ENCODE measurements at places on chromosomes 4 and X.

GRCh38 chr4:46386570-46386969, 3.4 kb downstream of the GABRA2 start:
- no peak for DNase-seq

- DNase-seq: no peak
Measured at GRCh38 chr4:82076809-82077208, 297.0 kb downstream of the HNRNPD start.

GRCh38 chrX:129718676-129719075, 20.1 kb upstream of the XPNPEP2 start:
- peak; percentile 45 for DNase-seq

GRCh38 chr4:78684325-78685079, 91.6 kb upstream of the BMP2K start:
- no peak for DNase-seq

- DNase-seq: no peak
Measured at GRCh38 chrX:11579636-11580600, 85.8 kb downstream of the ARHGAP6 start.

DNA sequence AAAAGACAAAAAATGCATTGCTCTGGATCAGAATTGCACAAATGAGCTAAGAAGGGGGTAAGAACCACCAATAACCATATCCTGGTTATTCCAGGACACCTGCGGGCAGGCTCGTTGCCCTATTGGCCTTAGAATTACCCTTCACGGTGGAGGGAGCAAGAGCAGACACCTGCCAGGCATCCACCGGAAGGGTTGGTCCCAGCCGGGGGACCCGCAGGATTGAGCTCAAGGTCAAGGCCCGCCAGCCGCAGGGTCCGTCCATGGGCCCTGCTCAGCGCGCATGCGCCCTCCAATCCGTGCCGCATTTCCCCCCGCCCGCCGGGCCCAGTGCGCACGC, 575 bp downstream of the SLC25A6 start:
- DNase-seq: no peak

GRCh38 chr4:35970366-35970960, 273.9 kb downstream of the ARAP2 start:
- no peak for DNase-seq

DNA sequence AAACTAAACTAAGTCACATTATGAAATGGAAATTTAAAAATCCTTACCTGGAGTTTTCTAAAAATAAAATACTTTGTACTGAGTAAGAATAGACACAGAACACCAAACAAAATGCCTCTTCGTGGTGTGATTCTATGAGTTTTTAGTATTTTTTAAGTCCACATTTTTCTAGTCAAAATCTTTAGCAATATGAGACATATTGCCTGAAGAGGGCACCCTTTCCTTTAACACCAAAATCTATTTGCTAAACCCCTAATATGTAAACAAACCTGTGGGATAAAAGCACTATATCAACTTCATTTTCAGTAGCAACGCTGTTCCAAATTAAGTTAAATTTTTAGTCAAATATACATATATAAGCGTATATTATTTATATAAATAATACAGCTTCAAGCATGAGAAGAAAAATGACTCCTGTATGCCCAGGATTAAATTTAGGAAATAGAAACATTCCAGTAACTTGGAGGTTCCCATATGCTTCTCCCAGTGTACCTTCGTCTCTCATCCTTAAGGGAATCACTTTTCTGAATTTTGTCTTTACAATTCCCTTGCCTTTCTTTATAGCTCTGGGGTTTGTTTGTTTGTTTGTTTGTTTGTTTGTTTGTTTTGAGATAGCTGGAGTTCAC, 23.0 kb upstream of the PGM2 start:
- DNase-seq: peak; percentile 65

GRCh38 chr4:168515222-168516011, 18.6 kb downstream of the PALLD start:
- DNase-seq: no peak

DNA sequence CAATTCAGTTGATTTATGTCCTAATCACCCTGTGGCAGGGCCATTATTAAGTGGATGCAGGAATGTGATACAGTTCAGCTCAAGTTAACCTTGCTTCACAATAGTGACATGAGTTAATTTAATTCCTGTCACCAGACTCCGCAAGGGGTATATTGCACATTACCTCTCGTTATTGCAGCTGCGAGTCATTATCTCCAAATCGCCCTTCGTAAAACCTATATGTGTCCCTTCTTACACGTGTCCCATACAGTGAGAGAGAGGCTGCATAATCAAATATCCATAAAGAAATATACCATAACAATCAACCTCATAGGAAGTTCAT, 369.9 kb upstream of the ANXA10 start:
- no peak for DNase-seq

- DNase-seq: no peak
Measured at GRCh38 chrX:22758807-22759481, 240.8 kb upstream of the DDX53 start.

DNA sequence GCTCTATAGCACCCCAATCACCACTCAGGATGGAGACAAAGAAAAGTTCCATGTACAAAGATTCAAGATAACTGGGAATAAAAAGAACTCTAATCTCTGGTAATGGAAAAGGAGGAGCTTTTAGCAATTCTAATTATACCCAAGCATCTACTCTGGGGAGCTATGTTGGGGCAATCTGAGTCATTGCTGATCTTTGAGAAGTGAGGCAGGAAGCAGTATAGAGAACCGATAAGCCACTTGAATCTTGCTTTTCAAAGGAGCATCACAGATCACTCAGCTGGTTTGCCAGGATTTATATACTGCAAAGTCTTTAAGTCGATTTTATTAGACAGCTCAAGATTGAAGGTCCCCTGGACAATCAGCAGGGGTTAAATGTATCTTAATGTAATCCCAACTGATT, 220.0 kb downstream of the ENOX2 start:
- no peak for DNase-seq

DNA sequence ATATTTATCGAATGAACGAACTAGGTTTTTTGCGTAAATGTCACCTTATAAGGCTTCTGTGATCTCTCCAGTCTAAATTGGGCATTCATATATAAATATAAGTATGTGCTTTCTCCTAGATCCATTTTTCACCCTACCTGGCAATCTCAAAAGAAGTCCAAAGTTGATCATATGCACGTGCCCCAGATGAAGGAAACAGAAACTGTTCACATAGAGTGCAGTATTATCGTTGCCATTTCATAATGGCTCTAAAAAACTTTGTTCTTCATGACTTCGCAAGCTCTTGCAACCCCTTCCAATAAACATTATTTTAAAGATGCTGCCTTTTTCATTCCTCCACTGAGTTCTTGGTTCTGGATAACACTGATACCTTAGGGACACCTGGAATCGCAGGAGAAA, 708 bp downstream of the INTS12 start:
- DNase-seq: peak; percentile 15

- DNase-seq: peak; percentile 54
Measured at GRCh38 chr4:15677507-15677988, 4.1 kb upstream of the FAM200B start.

DNA sequence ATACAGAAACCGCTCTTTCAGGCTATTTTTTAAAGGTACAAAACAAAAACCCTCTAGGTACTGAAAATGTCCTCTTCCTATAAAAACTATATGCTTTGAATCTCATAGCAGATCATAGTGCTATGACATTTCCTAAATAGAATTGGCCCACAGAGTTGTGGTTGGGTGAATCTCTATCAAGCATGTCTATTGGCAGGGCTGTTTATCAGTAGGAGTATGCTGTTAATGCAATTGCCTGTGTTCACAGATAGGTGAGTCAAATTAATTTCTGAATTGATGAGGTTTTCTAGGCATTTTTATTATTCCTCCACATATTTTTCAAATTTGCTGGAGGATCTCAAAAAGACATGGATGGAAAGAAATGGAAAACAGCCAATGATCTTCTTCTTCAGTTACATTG, 73.9 kb downstream of the QRFPR start:
- DNase-seq: no peak

- DNase-seq: no peak
Measured at GRCh38 chrX:83260288-83260687, 247.8 kb upstream of the POU3F4 start.

- no peak for DNase-seq
Measured at GRCh38 chr4:114156371-114156770, 176.9 kb upstream of the ARSJ start.

DNA sequence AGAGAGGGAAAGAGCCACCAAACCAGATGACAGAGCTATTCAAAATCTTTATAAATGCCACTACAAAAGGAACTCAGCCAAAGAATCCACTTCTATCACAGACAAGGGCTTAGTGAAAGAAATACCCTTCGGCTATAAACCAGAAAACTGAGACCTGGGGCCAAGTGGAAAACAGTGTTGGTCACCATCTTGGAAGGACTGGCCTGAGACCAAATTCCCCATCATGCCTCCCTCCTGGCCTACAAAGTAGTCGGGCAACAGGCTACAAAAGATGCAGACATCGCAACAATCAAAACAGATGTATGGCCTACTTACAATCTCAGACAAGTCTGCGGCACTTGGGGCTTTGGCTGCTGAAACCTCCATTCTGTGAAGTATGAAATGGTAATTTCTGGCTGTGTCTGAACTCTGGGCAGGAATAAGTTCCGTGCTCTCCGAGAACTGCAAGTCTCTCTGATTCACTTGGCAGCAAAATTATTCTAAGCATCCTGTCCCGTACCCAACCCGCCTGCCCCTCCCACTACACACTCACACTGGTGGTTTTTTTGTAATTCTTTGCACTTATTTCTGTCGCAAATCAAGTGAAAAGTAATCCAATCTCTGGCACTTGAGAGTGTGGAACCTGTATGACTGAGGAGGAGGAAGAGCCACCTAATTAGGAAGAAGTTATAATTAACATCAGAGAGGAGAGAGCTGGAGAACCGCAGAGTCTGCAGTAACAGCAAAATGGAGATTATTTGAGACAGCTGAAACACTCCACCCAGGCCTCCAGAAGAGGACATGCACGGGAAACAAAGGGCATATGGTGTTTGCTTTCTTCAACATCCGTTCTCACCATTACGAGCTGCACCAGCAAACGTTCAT, 87.8 kb downstream of the SH3KBP1 start:
- no peak for DNase-seq

DNA sequence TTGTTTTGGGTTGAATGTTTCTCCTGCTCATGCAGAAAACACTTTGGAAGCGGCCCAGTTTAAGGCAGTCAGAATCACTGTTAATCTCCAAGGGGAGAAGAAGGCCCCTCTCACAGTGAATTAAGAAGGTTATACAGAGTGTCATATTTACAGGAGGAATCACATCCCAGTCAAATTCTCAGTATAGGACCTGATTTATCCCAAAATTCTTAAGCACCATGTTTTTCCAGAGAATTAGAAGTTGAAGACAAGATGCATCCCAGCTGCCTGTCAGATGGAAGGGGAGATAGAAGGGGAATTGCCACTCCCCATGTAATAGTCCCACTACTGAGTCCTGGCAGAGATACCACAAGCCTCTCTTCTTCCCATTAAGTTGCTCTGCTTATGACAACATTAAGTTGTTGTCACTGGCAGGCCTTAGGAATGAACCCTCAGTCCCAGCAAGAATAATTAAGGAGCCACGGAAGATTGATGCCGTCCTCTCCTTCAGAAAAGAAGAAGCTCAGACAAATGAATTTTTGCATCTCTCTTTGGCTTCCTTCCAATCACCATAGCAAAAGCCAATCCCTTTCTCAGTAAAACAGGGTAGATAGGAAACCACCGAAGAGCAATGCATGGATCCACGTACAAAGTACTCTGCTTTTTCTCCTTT, 138.4 kb downstream of the LDB2 start:
- DNase-seq: no peak

DNA sequence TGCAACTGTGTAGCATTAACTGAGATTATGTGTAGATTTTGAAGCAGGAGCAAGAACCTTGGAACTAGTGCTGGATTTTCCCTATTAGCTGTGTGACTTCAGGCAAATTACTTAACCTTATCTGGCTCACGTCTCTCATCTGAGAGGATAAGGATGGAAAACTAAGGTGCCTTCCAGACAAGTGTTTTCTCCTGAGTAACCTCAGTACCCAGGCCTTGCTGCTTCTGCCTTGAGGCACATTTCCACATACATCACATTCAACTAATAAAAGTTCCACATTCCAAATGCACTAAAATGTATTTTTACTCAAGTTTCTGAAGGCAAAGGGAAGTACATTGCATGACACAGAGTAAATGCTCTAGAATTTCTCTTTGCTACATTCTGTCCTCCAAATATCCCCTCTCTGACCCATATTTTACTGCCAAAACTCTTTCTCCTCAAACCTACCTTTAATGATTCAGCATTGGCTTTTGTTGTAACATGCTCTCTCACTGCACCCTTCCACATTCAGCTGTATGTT, 195.4 kb upstream of the ADGRL3 start:
- DNase-seq: no peak

DNA sequence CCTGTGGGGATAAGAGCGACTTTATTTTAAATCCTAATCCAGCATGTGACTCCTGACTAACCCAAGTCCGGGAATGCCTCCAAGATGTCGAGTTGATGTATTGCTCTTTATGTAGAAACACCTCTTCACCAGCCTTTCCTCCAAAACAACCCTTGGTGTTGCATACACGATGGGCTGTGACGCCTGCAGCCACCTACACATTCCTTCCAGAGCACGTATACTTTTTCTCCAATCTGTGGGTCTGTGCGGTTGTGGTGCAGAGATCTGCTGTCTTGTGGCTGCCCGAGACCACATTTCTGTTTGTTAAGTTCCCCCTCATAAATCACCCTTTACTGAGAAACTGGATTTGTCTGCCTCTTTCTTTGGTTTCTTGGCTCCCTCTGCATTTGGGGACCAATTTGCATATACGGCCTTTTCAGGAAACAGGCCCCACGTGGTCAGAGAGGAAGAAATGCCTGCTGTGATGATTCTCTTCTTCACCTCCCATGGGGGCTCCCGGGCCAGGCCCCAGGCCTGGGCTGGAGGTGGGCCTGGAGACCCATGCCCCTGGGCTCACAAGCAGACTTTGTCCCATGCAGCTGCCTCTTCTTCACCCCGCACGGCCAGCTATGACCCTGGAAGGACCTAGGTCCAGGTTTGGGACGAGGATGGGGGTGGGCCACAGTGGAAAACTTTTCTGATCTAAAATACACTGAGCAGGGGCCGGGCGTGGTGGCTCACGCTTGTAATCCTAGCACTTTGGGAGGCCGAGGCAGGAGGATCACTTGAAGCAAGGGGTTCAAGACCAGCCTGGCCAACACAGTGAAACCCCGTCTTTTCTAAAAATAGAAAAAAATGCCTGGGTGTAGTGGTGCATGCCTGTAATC, 21.4 kb upstream of the AFAP1 start:
- DNase-seq: peak; percentile 21

DNA sequence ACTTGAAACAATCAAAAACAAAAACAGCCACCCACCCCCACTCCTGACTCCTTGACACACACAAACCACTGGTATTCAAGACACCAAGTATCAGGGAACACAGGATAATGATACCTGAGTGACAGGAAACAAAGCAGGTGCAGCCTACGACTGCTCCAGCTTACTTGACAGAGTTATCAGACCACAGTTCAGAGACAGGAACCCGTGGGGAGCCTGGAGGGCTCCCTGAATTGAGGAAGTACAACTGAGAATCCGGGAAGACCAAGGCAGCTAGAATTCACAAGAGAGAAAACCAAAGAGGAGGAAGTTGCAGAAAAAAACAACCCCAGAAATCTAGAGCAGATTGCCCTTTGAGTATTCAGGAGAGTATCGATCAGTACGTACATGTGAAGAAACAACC, 20.5 kb downstream of the COMMD8 start:
- peak; percentile 72 for DNase-seq

- peak; percentile 76 for DNase-seq
Measured at GRCh38 chr4:5051278-5052203, at the start of gene STK32B. TSS of gene STK32B (plus strand) at chr4:5051480.

All from suppressor macrophage treated with lipopolysaccharide for 1 hour (primary cell).